ENCODE measurements at places on chromosomes 2 and 18.

DNA sequence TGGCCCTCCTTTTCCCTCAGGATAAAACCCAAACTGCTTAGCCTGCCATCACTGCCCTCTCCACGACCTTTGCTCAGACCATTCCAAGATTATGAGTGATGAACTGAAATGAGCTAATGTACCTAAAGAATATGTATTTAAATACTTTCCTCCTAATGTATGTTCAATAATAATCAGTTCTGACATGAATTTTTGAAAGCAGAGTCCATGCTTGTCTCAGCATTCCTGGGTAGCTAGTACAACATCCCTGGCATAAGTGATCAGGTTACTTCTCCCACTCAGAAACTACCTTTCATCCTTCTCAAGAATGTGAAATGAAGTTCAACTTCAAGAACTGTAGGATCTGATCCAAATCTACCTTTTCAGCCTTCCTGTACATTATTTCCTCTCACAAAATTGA, 103.6 kb downstream of the UNC80 start:
- H3K4me1 ChIP-seq: no peaks in the 10 kb centered on the region
- no peaks in the 10 kb centered on the region for H3K27me3 ChIP-seq
- DNase-seq: no peak
- H3K4me3 ChIP-seq: no peak overlapping the region

GRCh38 chr2:109127556-109127955, 1.4 kb upstream of the SH3RF3 start:
- H3K27ac ChIP-seq: no peak overlapping the region
- peaks cover 25% of the 10 kb centered on the region for H3K4me1 ChIP-seq
- peak overlapping the region; percentile 58 for H3K4me3 ChIP-seq
- DNase-seq: no peak
- no peaks in the 10 kb centered on the region for H3K36me3 ChIP-seq
- no peaks in the 10 kb centered on the region for H3K27me3 ChIP-seq

GRCh38 chr2:191499874-191500565, 177.9 kb upstream of the NABP1 start:
- no peak overlapping the region for H3K27ac ChIP-seq
- no peaks in the 10 kb centered on the region for H3K36me3 ChIP-seq
- H3K4me3 ChIP-seq: no peak overlapping the region
- peak; percentile 72 for DNase-seq
- H3K27me3 ChIP-seq: no peaks in the 10 kb centered on the region
- peaks cover 9% of the 10 kb centered on the region for H3K4me1 ChIP-seq

GRCh38 chr2:2642906-2643890, 312.1 kb upstream of the MYT1L start:
- H3K27me3 ChIP-seq: no peaks in the 10 kb centered on the region
- H3K36me3 ChIP-seq: no peaks in the 10 kb centered on the region
- no peak overlapping the region for H3K4me3 ChIP-seq

Measured in stomach (tissue), 19 donors.